A673 (cell line): ENCODE measurements at places on chromosomes 12 and 14. TPM values are rescaled to one million over a fixed set of nuclear protein-coding genes. Genes with fewer than 3 reads are reported as not detected.

Gene NPFF
- total RNA-seq, result not detected in 2 replicates

GRCh38 chr14:62015945-62016344 lies 253.7 kb downstream of the SNAPC1 start:
- H3K27me3 ChIP-seq, result no peaks in the 10 kb centered on the region
- no peaks in the 10 kb centered on the region for H3K36me3 ChIP-seq
- no peak overlapping the region for H3K27ac ChIP-seq
- peak; percentile 3 for DNase-seq
- no peak overlapping the region for H3K4me3 ChIP-seq

- H3K36me3 ChIP-seq, result no peaks in the 10 kb centered on the region
- peaks cover 11% of the 10 kb centered on the region for H3K4me1 ChIP-seq
- no peaks in the 10 kb centered on the region for H3K27me3 ChIP-seq
- peak overlapping the region; percentile 49 for H3K27ac ChIP-seq
- DNase-seq, result no peak
Measured at GRCh38 chr14:72700338-72701236, 193.3 kb downstream of the DPF3 start.

- no peak overlapping the region for H3K4me3 ChIP-seq
- no peaks in the 10 kb centered on the region for H3K4me1 ChIP-seq
- DNase-seq, result no peak
- H3K27ac ChIP-seq, result no peak overlapping the region
- H3K27me3 ChIP-seq, result no peaks in the 10 kb centered on the region
Measured at GRCh38 chr12:87363497-87364084, 665.6 kb downstream of the C12orf50 start.

- H3K27ac ChIP-seq, result no peak overlapping the region
- H3K36me3 ChIP-seq, result no peaks in the 10 kb centered on the region
- H3K4me1 ChIP-seq, result peaks cover 21% of the 10 kb centered on the region
- DNase-seq, result no peak
- no peak overlapping the region for H3K4me3 ChIP-seq
Measured at GRCh38 chr12:71744522-71745300, 10.0 kb upstream of the RAB21 start.

Gene CLEC1B
- total RNA-seq, result not detected in 2 replicates

GRCh38 chr12:92973614-92974013 lies 44.5 kb upstream of the EEA1 start:
- H3K27me3 ChIP-seq, result no peaks in the 10 kb centered on the region
- H3K36me3 ChIP-seq, result no peaks in the 10 kb centered on the region
- H3K27ac ChIP-seq, result no peak overlapping the region
- peak; percentile 46 for DNase-seq

GRCh38 chr12:75651342-75651695 lies 139.9 kb upstream of the KRR1 start:
- H3K4me3 ChIP-seq, result no peak overlapping the region
- H3K27me3 ChIP-seq, result no peaks in the 10 kb centered on the region
- H3K4me1 ChIP-seq, result peaks cover 6% of the 10 kb centered on the region

Gene CAPZA3
- total RNA-seq, result not detected in 2 replicates

Gene KRT72
- not detected in 2 replicates for total RNA-seq

GRCh38 chr12:103780093-103780440 lies 61.0 kb downstream of the NT5DC3 start:
- no peaks in the 10 kb centered on the region for H3K27me3 ChIP-seq
- no peaks in the 10 kb centered on the region for H3K4me1 ChIP-seq
- H3K27ac ChIP-seq, result no peak overlapping the region
- H3K36me3 ChIP-seq, result peaks cover 18% of the 10 kb centered on the region

- DNase-seq, result no peak
- H3K36me3 ChIP-seq, result no peaks in the 10 kb centered on the region
- H3K4me3 ChIP-seq, result no peak overlapping the region
Measured at GRCh38 chr12:4169531-4169930, 104.0 kb upstream of the CCND2 start.

Gene ITGA5
- total RNA-seq, result 96.8 and 108 TPM in 2 replicates

Gene PDZRN4
- total RNA-seq, result not detected in 2 replicates

Gene TC2N
- 0.45 and 0.59 TPM in 2 replicates for total RNA-seq

DNA sequence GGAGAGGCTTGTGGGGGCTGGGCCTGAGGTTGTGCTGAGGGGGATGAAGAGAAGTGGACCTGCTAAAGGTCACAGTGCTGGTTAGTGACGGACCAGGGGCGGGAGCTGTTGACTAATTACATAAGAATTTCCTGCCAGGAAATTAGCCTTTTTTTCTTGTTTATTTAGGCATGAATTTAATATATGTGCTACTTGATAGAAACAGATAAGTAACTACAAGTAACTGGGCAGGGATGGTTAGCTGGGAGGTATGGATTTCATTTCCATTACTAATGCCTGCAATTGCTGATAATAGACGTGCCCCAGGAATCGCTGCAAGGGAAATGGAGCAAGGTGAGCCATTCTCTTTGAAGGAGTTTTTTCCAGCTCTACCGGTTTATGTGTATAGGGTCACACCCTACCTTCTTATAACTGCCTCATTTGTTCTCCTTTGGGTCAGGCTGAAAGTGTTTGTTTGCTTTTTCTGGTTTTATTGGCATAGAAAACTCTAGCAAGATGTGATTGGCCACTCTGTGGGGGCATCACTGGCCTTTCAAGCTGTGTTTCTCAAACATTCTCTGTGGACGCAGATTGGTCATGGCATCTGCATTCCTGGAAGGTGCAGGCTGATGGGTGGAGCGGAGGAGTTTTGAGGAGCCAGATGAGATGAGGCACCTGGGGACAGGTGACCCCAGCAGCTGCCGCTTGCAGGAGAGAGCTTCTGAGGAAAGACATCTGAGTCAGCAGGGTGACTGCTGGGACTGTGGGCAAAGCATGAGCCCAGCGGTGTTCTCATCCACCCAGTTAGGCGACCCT lies 19.0 kb upstream of the GPRC5A start:
- peak; percentile 34 for DNase-seq
- no peaks in the 10 kb centered on the region for H3K36me3 ChIP-seq
- H3K4me1 ChIP-seq, result no peaks in the 10 kb centered on the region

Gene CD69
- total RNA-seq, result 0.26 TPM in 1 of 2 replicates, not detected in the other

Gene HNRNPA1
- 1,763 and 1,764 TPM in 2 replicates for total RNA-seq

DNA sequence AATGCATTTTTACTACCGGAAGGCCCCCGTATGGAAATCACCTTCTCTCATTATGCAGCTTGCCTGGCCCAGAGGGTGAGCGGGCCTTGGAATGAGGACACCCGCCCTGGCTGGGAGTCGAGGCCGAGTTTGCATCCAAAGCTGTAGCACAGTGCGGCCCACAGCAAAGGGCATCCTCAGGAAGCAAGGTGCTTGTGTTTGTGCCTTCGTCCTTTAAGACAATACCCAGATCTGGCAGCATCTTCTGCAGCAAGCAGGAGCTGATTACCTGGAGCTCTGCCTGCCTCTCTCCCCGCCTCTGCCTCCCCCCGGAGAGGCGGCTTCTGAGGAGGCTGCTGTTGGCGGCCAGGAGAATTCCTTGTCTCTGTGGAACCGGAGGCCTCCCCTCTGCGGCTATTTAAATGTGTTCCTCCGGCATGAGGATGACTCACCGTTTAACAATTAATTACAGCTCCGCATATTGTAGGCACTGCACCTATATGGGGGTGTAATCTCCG lies 145.3 kb downstream of the CACNA1C start:
- H3K27ac ChIP-seq, result no peak overlapping the region
- no peaks in the 10 kb centered on the region for H3K36me3 ChIP-seq
- H3K4me1 ChIP-seq, result peaks cover 10% of the 10 kb centered on the region

DNA sequence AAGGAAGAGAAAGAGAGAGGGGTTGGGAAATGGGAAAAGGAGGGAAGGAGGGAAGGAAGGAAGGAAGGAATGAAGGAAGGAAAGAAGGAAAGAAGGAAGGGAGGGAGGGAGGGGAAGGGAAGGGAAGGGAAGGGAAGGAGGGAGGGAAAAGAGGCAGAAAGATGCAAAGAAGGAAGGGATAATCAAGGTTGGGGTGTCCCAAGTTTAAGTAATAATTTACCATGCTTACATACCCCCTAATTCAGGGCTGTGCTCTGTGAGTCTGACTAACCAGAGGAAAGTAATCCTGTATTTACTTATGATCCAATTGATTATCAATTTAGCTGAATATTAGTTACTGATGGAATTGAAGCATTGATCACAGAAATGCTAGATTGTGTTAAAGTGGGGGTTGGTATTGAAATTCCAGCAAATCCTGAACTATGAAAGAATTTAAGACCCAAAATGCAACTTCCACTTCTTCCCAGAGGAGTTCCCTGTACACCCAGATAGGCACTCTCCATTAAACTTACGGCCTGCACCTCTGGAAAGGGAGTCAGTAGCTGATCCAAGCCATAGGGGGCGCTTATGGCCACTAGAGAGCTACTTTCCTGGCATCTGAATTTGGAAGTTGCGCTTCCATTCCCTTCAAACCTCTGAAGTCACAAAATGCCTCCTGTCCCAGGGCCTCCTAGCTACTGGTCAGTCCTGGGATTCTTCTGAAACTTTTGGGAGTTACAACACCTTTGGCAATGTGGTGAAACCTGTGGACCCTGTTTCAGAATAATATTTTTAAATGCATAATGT lies 162.7 kb upstream of the PWP1 start:
- H3K27ac ChIP-seq, result no peak overlapping the region
- DNase-seq, result peak; percentile 15
- no peaks in the 10 kb centered on the region for H3K27me3 ChIP-seq
- H3K4me1 ChIP-seq, result no peaks in the 10 kb centered on the region

- no peaks in the 10 kb centered on the region for H3K27me3 ChIP-seq
- H3K36me3 ChIP-seq, result no peaks in the 10 kb centered on the region
- no peak overlapping the region for H3K4me3 ChIP-seq
- no peak overlapping the region for H3K27ac ChIP-seq
- DNase-seq, result no peak
Measured at GRCh38 chr14:31029016-31029970, 3.1 kb upstream of the STRN3 start.

DNA sequence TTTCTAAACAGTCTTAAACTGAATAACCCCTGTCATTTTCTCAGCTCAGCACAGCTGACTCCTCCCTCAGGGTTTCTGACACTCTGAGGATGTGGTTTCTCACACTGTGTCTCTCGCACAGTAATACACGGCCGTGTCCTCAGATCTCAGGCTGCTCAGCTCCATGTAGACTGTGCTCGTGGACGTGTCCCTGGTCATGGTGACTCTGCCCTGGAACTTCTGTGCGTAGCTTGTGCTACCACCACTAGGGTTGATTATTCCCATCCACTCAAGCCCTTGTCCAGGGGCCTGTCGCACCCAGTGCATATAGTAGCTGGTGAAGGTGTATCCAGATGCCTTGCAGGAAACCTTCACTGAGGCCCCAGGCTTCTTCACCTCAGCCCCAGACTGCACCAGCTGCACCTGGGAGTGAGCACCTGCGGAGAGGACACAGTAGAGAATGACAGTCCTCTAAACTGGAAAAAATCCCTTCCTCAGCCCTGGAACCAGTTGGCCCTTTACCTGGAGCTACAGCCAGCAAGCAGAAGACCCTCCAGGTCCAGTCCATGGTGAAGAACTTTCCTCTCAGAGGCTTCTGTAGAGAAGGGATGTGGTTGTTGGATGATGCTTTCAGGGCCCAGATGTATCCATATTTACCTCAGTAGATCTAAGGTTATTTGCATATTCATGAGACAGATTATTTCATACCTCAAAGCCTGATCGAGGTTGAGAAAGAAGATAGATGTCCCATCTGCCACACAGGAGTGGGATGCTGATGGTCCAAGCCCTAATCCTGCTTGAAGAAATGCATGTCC lies 984.8 kb downstream of the TMEM121 start:
- H3K27me3 ChIP-seq, result no peaks in the 10 kb centered on the region
- no peak overlapping the region for H3K4me3 ChIP-seq
- H3K27ac ChIP-seq, result no peak overlapping the region
- no peaks in the 10 kb centered on the region for H3K36me3 ChIP-seq

- H3K27ac ChIP-seq, result no peak overlapping the region
- peaks cover 81% of the 10 kb centered on the region for H3K27me3 ChIP-seq
- H3K4me1 ChIP-seq, result no peaks in the 10 kb centered on the region
Measured at GRCh38 chr12:114443607-114444421, 37.9 kb upstream of the TBX5 start.

Gene TAS2R9
- not detected in 2 replicates for total RNA-seq

Gene RNU4-1
- 1,130 and 1,293 TPM in 2 replicates for total RNA-seq

- peaks cover 25% of the 10 kb centered on the region for H3K4me1 ChIP-seq
- no peaks in the 10 kb centered on the region for H3K36me3 ChIP-seq
- no peaks in the 10 kb centered on the region for H3K27me3 ChIP-seq
- no peak overlapping the region for H3K4me3 ChIP-seq
- no peak for DNase-seq
- no peak overlapping the region for H3K27ac ChIP-seq
Measured at GRCh38 chr14:50784683-50785456, 46.1 kb downstream of the NIN start.

DNA sequence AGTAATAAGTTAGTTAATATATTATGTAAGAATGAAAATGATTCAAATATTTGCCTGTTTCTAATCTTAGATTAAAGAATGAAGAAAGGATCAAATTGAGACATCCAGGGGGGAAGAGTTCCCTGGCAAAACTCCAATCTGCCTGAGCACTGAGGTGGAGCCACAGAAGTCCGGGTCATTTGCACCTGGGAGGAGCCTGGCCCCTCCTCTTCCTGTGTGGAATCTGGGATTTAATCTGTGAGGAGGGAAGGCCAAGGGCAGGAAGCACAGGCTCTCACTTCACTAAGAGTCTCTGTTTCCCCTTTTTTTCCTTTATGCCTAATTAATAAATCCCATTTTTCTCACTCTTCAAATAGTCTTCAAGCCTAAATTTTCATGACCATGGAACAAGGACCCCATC lies 599.5 kb downstream of the FLRT2 start:
- H3K36me3 ChIP-seq, result no peaks in the 10 kb centered on the region
- H3K4me3 ChIP-seq, result no peak overlapping the region
- H3K4me1 ChIP-seq, result no peaks in the 10 kb centered on the region
- no peaks in the 10 kb centered on the region for H3K27me3 ChIP-seq
- DNase-seq, result no peak
- H3K27ac ChIP-seq, result no peak overlapping the region

DNA sequence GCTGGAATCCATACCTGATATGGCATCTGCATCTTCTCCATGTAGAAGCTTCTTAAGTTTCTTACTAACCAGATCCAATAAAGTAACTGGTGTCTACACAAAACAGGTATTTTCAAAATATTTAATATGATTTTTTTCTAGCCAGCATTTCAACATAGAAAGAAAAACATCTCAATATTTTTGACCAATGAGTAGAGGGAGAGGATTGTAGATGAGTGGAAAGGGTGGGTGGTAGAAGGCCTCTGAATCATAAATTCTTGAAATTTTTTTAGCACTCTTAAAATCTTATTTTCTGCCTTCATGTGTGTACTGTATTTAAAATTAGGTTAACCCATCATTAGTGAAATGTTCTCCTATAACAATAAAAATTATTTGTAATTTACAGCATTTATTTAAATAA lies 18.0 kb downstream of the DEPDC4 start:
- DNase-seq, result no peak
- H3K4me3 ChIP-seq, result no peak overlapping the region
- H3K27me3 ChIP-seq, result no peaks in the 10 kb centered on the region
- H3K36me3 ChIP-seq, result no peaks in the 10 kb centered on the region
- H3K27ac ChIP-seq, result no peak overlapping the region

Gene VASH1
- total RNA-seq, result 6.8 and 9.2 TPM in 2 replicates

- H3K4me3 ChIP-seq, result peak overlapping the region; percentile 17
- H3K27me3 ChIP-seq, result no peaks in the 10 kb centered on the region
- H3K27ac ChIP-seq, result peak overlapping the region; percentile 93
Measured at GRCh38 chr14:32941668-32942065, 3.0 kb downstream of the NPAS3 start.

Gene RPGRIP1
- 0.86 and 0.98 TPM in 2 replicates for total RNA-seq

Gene KRT7
- total RNA-seq, result 0.79 and 1.0 TPM in 2 replicates

- DNase-seq, result no peak
- H3K36me3 ChIP-seq, result no peaks in the 10 kb centered on the region
- no peaks in the 10 kb centered on the region for H3K27me3 ChIP-seq
Measured at GRCh38 chr14:57865066-57865402, 858 bp downstream of the SLC35F4 start.

GRCh38 chr12:55996201-55996714 lies 818 bp upstream of the SUOX start:
- H3K27me3 ChIP-seq, result no peaks in the 10 kb centered on the region
- DNase-seq, result peak; percentile 74
- peak overlapping the region; percentile 42 for H3K4me3 ChIP-seq
- peaks cover 3% of the 10 kb centered on the region for H3K4me1 ChIP-seq
- H3K36me3 ChIP-seq, result peaks cover 37% of the 10 kb centered on the region
